ENCODE measurements at places on chromosomes 2 and 18.

DNA sequence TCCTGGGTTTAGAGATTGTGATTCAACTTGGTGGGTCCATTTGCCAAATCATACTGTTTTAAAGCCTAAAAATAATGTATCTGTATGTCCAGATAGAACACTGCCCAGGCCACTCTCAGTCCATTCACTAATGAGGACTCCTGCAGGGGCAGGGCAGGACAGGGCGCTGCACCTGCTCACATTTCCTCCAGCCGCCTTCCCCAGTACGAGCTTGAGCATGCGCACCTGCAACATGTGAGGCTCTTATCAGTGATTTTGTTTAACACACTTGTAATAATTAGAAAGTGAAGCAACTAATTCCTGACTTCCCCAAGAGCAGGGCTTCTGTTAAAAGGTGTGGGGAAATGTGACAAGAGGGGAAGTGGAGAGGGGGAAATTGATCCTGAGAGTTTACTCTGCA lies 89.7 kb downstream of the AFF3 start:
- DNase-seq: peak; percentile 81

GRCh38 chr2:73268830-73269685 lies 15.2 kb downstream of the FBXO41 start:
- DNase-seq: peak; percentile 69

GRCh38 chr2:76867854-76868253 lies 654.3 kb downstream of the LRRTM4 start:
- no peak for DNase-seq

GRCh38 chr2:95271381-95271971 lies 2.8 kb upstream of the PROM2 start:
- peak; percentile 16 for DNase-seq

- peak; percentile 26 for DNase-seq
These were observed 29.0 kb upstream of the CFAP36 start for GRCh38 chr2:55490554-55490953.

DNA sequence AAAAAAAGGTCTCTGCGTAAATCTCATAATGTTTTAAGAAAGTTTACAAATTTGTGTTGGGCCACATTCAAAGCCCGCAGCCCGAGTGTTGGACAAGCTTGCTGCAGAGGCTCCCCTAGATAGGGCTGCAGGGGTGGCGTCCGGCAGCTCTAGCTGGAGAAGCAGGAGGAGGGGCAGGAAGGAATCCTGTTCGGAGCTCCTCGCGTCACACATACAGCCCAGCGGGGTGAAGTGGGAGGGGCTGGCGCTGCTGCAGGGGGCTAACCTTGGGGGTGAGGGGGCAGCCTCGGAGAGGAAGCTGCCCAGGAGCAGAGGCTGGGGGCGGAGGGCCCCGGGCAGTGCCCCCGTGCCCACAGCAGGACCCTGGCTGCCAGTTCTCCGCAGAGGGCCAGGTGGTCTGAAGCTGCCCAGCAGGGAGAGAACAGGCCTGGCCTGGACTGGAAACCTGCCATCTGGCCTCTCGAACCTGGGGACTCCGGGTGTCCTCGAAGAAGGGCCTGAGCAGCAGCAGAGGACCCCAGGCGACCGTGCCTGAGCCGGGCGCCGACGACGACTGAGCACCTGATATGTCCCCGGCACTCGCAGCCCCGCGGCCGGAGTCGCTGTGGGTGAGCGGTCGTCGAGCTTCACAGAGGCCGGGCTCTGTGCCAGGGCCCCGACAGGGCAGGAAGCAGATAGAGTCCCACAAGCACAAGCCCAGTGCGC lies 2.6 kb upstream of the GPR35 start:
- DNase-seq: peak; percentile 54

- DNase-seq: peak; percentile 92
These were observed at the start of gene KCMF1 for GRCh38 chr2:84970868-84971509. TSS of gene KCMF1 (plus strand) at chr2:84971161. CDS start at chr2:84971452, 291 bp downstream.

DNA sequence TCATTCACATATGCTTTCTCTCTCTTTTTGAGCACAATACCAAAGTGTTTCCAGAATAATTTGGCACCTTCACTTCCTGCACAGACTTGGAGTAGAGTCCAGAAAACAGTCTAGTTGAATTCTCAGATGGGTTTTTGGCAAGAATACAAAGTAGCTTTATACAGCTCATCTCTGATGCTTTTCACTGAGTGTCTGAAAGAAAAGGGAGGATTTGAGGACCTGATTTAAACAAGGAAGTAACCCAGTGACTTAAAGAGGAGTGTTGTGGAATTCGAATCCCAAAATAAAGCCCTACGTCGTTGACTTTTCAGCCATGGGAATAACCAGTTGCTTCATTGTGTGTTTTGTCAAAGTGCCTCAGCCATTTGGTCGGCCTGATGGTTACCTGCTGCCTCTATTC lies 31.8 kb downstream of the METAP1D start:
- no peak for DNase-seq

GRCh38 chr18:54392543-54393023 lies 34.9 kb downstream of the C18orf54 start:
- DNase-seq: peak; percentile 79

DNA sequence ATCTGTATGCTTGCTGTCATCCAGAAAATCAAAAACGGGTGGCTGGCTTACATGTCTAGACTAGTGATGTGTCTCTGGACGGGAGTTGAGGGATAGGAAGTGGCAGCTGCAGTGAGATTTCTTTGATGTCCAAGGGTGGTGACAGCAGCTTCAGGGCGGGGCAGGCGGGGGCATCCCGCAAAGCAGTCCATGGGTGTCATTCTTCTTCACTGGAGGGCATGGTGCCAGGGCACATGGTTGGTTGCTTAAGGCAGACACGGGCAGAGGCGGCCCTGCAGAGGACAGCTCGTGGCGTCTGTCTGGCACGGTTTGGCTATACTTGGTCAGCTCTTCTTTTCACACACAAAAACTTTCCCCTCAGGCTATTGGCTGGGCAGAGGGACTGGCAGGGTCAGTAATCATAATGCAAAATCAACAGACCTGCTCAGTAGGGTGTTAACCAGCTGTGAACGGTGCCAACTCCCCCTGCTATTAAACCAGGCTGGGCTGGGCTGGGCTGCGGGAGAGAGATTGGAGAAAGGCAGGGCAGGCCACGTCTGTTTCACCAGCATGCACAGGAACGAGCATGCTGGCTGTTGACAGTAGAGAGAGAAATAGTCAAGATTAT lies 63.7 kb downstream of the COL4A3 start:
- peak; percentile 52 for DNase-seq

- DNase-seq: no peak
These were observed 255.4 kb downstream of the AGAP1 start for GRCh38 chr2:235749121-235749770.

DNA sequence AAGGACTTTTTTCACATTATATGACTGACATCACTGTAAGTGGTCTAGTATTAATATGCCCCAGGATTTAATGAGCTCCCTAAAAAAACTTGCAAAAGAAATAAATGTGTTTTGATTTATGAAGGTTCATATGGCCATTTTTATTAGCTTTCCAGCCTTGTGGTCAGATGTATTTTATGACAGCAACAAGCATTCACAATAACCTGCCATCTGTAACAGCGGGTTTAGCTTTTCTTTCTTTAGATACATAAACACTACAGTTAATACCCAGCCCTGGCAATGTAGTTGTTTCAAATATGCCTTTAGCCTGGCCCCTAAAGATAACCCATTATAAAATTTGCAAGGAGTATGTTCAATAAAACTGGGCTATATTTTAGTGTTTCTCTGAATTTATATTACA lies 1063.8 kb downstream of the SOCS6 start:
- no peak for DNase-seq

GRCh38 chr2:23243073-23243659 lies 141.8 kb upstream of the KLHL29 start:
- DNase-seq: no peak

GRCh38 chr2:85032621-85033020 lies 61.7 kb downstream of the KCMF1 start:
- no peak for DNase-seq

- no peak for DNase-seq
These were observed 79.3 kb downstream of the TGFA start for GRCh38 chr2:70474256-70474848.

- DNase-seq: no peak
These were observed 1.3 kb downstream of the SFTPB start for GRCh38 chr2:85666435-85667316.

- no peak for DNase-seq
These were observed 92.2 kb downstream of the COL6A3 start for GRCh38 chr2:237321746-237322145.

- DNase-seq: no peak
These were observed 306.2 kb downstream of the SETBP1 start for GRCh38 chr18:44986933-44987332.

- no peak for DNase-seq
These were observed 132.7 kb upstream of the NT5C1B start for GRCh38 chr2:18722101-18722500.

DNA sequence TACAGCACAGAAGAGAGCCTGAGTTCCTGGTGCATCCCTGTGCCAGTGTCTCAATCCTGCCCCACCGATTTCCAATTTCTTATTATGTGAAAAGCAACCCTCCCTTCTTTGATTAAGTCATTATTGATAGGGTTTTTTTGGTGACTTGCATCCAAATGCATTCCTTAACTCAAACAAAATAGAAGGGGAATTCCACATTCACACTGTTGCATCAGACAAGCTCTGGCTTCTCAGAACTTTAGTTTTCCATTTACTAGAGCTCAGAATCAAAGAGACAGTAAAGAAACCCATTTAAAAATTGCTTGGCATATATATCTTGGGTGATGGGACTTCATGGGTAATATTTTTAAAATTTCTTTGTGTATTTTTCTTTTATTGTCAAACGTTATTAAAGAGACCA lies 13.8 kb upstream of the TMEM200C start:
- no peak for DNase-seq

GRCh38 chr2:235497096-235497495 lies 3.3 kb downstream of the AGAP1 start:
- DNase-seq: no peak

DNA sequence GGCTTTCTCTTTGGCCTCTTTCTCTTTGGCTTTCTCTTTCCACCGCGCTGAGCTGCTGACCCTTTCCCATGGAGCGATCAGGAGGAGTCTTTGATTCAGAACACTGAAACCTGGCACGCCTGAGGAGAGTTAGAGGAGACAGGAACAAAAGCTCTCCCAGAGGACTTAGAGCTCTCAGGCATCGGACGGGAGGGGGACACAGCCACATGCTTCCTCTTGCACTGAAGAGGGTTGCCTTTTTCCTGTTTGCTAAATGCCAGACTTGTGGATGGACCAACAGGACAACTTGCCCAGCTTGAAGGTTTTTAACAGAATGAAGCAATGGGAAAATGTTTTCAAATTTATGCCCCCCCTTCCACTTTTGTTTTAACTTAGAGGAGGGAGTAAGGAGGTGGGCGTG lies 3.6 kb upstream of the PTPN18 start:
- no peak for DNase-seq
